GM13977 (cell line): ENCODE measurements at places on chromosomes 5 and 9.
A peak's percentile ranks its signal among the peaks of the same experiment; 100 is the strongest.

GRCh38 chr5:76082772-76083554 is at the start of gene SV2C:
TSS of gene SV2C (plus strand) at chr5:76083383. CDS start at chr5:76131751, 48,368 bp downstream.
- peak; percentile 60 for DNase-seq

DNA sequence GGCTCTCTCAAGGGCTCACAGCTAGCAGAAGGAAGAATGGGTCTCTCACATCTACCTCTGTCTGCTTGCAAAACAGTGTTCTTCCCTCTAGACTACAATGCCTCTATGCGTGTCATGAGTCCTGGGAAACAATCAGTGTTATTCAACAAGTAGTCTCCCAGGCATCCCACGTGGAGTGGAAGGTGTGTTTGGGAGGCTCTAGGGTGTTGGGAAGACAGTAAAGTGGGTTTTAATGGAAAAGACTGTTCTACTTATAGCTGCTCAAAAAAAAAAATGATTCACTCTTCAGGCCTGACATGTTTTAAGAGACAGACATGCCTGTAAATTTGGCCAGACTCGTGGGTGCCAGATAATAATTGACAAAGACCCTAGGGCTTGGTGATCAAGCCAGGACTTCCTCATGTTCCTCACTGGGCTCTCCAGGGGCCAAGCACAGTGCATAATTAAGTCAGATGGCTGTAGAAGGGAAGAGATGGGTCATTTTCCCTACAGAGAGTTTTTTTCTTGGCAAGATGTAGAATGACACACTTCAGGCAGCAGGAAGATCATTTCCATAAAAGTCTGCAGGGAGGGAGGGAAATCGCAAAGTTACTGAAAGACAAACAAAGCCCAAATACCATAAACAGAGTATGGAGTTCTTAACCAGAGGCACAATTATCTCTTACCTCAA is 246.4 kb downstream of the ACTL7B start:
- no peak for DNase-seq

GRCh38 chr5:68430279-68430678 is 214.7 kb downstream of the PIK3R1 start:
- no peak for DNase-seq

DNA sequence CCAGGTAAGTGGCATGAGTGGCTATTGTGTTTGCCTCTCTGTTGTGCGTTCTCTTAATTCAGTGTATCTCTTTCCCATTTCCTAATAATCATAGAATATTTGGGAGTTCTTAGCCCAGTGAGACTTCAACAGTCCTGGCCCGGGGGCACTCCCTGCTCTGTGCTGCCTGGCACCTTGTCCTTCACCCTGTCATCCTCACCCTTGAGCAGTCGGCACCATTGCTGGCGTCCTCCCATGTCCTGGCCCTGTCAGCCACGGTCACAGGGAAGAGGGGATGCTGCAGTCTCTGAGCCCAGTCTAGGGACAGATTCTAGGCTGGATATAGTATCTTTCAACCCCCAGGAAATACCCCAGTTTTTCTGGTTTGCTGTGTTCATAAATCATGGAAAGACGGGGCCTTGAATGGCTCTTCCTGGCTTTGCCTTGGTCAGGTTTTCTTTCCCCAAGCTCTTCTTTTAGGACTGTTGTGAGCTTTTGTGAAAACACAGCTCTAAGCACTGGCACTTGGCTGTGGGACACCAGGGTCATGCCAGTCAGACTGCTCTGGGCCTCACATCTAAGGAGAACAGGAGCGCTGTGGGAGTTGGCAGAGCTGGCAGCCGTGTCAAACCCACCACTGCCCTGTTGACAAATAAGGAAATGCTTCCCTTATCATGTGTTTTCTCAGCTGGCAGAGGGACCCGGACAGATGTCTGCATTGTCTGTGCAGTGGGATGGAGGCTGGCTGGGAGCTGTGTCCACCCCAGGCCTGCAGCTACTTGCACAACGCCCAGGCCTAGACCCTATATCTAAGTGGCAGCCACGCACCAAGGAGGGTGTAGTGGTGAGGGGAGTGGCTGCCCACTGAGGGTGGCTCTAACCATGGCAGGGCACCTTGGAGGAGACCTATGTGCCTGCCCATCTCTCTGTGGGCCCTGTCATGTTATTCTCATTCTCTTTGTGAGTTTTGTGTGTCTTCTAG is 378.6 kb downstream of the ICE1 start:
- DNase-seq: no peak

DNA sequence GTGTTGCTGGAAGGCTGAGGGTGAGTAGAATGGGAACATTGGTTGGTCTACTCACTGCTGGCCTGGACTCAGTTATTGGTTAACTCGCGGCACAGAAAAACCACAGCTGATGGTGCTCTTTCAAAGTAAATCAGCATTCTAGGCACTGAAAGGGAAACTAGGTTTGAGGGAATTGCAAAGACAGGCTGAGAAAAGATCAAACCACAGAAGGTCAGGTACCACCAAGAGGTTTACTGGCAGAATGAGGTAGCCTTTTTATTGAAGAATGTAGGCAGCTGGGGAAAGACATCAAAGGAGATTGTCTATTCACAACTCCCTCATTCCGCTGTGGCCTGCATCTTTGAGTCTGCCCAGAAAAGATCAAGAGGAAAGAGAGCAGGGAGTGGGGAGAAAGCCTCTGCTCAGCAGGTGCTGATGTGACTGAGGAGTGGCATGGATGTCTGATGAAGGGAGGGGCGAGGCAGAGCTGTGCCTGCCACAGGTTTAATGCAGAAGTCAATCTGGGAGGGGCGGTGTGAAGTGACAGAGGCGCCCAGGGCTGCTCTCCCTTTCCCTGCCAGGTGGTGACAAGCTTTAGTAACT is 255.5 kb downstream of the MAN2A1 start:
- DNase-seq: no peak
